ENCODE measurements at places on chromosomes 11 and 22.

GRCh38 chr11:18295316-18295715, 26.6 kb downstream of the HPS5 start:
- DNase-seq, result no peak

DNA sequence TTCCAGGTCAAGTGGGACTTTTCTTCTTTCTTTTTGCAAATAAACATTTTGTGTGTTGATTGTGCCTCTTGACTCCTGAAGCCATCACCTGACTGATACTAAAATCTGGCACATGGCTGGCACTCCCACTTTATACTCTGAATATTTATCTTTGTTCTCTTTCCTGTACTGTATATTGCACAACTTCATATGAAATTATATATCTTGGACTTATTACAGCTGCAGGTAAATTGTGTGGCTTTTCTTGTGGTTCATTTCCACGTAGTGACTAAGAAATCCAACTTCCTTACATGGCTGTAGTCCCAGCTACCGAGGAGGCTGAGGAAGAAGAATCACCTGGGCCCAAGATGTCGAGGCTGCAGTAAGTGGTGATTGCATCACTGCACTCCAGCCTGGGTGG, 23.7 kb upstream of the OR5B12 start:
- no peak for DNase-seq

GRCh38 chr11:115161876-115162275, 342.3 kb downstream of the CADM1 start:
- no peak for DNase-seq

GRCh38 chr11:70540196-70540595, 141.9 kb downstream of the CTTN start:
- DNase-seq, result no peak

GRCh38 chr22:49546811-49547585, 280.7 kb downstream of the BRD1 start:
- no peak for DNase-seq

- no peak for DNase-seq
These were observed 1.7 kb downstream of the MALAT1 start for GRCh38 chr11:65500387-65501185.

DNA sequence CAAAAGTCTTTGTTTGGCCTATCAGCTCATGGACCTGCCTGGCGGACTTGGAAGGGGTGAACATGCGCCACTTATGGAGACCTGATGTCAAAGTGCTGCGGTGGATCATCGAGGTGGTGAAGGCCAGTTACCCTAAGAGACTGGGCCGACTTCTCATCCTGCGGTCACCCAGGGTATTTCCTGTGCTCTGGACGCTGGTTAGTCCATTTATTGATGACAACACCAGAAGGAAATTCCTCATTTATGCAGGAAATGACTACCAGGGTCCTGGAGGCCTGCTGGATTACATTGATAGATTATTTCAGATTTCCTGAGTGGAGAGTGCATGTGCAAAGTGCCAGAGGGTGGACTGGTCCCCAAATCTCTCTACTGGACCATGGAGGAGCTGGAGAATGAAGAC, 17.9 kb downstream of the ALKBH3 start:
- DNase-seq, result no peak

DNA sequence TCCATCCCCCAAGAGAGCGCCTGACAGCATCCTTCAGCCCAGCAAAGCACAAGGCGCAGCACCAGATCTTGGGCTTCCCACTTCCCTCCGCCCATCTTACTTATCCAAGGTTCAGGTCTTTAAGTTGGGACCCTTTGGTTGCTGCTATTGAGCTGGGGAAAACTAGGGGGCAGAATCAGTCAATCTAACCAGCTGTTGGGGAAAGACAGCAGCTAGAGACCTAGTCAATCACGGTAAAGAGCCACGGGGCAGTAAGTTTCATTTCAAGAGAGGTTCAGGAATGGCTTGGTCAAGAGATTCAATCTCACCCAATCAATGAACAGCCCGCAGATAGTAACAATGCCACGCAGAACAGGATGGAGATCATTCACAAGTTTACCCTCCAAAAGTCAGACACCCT, 1.7 kb downstream of the ABTB2 start:
- DNase-seq, result no peak

DNA sequence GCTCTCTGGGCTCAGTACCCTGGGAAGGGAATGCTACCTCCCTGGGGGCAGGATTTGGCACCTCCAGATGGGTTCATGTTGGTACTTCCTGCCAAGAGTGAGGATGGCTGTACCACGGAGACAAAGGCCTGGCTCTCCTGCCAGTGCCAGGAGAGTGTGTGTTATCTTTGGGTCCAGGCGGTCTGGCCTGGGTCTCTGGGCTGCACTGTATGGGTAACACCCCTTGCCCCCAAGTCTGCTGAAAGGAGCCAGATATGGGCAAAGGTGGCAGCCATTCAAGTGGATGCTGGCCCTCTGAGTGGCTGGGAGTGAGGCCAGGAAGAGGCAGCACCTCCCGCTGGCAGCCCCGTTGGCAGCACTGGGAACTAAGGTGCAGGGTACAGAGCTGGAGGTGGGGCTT, 91.5 kb downstream of the NECTIN1 start:
- DNase-seq, result no peak

DNA sequence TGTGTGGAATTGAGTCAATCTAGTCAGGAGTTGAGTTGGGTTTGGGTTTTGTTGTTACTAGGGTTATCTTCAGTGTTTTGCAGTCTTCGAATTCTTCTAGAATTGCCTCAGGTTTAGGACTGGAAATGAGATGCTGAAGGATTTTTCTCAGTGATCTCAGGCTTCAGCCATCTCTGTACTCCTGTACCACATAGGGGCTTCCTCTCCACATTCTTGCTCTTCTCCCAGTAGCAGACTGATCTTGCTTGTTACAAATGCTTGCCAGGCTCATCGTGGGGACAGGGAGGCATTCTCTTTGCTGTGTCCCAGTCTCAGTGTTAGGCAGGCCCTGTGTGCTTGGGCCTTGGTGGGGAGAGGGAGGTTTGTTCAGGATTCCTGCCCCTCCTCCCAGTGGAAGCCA, 96.1 kb downstream of the LRRC32 start:
- no peak for DNase-seq

DNA sequence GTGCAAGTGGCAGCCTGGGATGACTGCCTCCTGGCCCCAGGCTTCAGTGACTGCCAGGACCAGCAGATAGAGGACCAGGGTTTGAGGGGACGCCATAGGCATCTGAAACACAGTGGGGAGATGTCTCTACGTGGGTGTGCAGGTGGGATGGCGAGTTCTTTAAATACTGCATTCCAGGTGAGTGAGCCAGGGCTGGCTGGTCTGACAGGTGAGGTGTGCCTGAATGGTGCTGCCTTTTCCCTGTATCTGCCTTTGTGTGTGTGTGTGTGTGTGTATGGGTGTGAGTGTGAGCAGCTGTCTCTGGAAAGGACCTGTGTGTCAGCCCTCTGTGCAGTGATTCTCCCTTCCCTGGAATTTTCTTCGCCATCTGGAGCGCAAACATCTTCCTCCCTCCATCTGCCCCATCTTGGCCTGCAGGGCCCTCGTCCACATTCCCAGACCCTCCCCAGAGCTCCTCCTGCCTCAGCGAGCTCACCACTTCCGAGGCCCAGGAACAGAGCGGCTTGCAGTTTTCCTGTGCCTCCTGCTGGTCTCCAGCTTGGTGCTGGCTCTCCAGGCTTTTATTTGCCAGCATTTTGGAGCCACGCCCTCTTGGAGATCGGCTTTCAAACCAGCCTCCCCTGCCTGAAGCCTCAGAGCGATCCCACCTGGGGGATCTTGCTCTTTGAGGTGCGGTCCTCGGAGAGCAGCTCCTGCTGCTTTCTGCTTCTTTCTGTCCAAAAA, at the start of gene GPHA2:
TSS of gene GPHA2 (minus strand) at position 535 of the 723 bp plus-strand sequence. CDS start at position 102, 433 bp downstream.
- no peak for DNase-seq

DNA sequence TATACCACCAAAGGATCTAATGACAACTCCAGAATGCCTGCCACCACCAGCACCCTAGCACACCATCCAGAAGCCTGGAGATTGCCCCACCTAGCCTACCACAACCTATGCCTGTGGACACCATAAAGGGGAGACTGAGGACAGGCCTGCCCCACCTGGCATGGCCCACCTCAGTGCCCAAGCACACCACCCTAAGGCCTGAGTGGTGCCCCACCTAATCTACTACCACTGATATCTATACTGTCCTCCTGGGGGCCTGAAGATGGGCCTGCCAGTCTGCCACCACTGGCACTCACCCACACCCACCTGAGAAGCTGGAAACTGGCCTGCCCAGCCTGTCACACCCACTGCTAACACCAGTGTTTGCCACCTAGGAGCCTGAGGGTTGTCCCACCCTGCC, 31.8 kb downstream of the SAA4 start:
- DNase-seq, result no peak

- DNase-seq, result no peak
These were observed 4.1 kb upstream of the CRACR2B start for GRCh38 chr11:823441-824291.

- DNase-seq, result no peak
These were observed 13.5 kb downstream of the CD59 start for GRCh38 chr11:33722590-33723234.

- DNase-seq, result no peak
These were observed 195.1 kb upstream of the PLET1 start for GRCh38 chr11:112455791-112456190.

GRCh38 chr11:118996926-118997626, 862 bp upstream of the CENATAC start:
- no peak for DNase-seq

- no peak for DNase-seq
These were observed 3.9 kb upstream of the SCN2B start for GRCh38 chr11:118180300-118180703.

GRCh38 chr11:61172888-61173287, 11.7 kb upstream of the VPS37C start:
- no peak for DNase-seq

DNA sequence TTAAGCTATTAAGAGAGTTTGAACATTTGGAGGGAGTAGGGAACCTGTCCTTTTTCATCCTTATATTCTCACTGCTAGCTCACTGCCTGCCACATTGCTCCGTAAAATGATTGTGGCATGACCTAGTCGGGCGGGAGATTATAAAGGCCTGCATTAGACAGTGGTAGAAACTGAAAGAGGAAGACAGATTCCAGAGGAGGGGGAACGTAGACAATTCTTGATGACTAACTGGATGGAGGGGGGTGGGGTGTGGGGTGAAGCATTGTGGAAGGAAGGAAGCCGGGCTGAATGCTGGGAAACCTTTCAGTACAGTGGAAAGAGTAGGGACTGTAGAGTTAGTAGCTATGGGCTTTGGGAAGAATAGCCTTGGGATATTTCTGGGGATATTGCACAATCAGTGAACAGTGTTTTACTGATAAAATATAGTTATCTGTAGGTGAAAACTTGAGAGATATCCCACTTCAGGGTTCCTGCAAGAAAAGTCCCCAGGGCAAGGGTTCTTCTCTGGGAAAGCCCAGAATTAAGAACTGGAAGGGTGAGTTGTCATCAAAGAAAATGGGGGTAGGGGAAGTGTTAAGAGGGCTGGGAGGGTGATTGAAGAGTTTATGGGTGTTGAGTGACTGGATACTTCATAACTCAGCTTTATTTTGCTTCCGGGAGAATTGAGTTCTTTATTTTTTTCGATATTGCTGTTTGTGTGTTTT, 2.1 kb downstream of the MED15 start:
- DNase-seq, result peak; percentile 29

DNA sequence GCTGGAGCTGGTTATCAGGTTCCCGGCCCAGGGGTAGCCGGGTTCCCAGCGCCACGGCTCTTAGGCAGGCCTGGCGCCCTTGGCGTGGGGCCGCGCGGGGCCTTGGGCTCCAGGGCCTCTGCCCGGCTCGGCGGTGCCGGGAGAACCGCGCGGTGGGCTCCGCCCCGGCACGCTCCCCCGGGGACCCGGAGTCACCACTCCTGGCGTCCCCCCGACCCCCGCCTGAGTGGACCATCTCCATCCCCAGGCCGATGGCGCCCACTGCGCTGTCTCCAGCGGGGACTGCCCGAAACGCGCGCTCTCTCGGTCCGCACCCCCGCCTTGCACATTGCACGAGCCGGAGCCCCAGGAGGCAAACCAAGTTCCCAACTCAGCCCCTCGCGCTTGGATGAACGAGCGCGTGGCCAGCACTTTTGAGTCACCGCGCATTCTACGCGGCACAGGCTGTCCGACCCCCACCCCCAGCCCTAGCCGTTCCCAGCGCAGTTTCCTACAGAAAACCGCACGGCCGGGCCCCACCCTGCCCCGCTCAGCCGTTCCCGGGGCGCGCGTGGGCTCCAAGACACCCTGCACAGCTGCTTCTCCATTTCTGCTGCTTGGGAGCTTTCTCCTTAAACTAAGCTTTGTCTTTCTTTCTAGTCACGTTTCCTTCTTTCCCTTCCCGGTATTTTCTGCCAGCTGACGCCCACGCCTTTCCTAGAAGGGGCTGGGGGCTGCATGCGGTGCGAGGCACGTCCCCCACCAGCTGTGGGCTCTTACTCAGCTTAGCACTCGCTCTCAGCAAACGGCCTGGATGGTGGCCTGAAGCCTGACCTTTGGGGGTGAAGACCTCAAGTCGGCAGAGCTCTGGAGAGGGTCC, 650 bp upstream of the CHID1 start:
- DNase-seq, result no peak

DNA sequence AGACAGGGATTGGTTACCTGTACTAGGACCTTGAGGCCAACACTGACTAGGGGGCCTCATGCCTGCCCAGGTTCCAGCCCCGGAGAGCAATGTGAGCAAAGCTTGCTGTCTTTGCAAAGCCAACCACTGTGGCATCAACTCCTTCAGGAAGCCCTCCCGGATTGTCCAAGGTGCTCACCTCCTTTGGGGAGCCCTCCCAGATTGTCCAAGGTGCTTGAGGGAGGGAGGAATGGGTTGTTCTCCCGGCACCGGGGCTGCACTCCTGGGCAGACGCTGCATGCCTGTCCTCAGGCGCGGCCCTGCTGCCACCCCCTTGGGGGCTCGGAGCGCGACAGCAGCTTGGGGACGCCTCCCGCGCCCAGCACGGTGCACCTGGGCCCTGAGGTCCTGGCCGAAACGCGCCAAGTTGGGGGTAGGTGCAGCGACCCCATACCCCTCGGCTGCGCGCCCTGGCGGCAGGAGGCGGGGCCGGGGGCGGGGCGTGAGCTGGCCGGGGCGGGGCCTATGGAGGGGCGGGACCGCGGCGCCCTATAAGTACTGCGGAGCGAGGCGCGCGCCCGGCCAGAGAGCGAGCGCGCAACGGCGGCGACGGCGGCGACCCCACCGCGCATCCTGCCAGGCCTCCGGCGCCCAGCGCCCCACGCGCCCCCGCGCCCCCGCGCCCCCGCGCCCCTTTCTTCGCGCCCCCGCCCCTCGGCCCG, at the start of gene CD81:
TSS of gene CD81 (plus strand) at position 560 of the 701 bp plus-strand sequence. CDS start 240 bp downstream, outside the sequence.
- DNase-seq, result peak; percentile 57

GRCh38 chr11:6925636-6926207, 504 bp upstream of the ZNF215 start:
- no peak for DNase-seq

Data from stimulated activated CD4-positive, alpha-beta T cell treated with anti-CD3 and anti-CD28 coated beads, Interleukin-15, amount 100 ng/mL, for 1 hour (primary cell).